ENCODE measurements at places on chromosomes 5 and 9.

DNA sequence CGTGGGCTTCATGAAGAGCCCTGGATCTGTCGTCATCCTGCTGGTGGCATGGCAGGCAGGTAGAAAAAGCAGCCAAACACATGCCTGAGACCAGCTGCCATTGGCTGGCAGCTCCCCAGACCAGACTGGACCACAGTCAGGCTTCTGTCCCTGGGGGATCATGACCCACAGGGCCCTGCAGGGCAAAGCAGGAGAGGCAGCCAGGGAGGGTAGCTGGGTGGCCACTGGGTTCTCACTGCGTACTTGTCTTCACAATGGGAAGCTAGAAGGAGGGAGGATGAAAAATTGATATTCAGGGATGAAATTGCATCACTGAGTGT lies 67.8 kb upstream of the GARNL3 start:
- no peak for DNase-seq

GRCh38 chr9:121820286-121821005 lies 169.0 kb downstream of the DAB2IP start:
- no peak for DNase-seq

DNA sequence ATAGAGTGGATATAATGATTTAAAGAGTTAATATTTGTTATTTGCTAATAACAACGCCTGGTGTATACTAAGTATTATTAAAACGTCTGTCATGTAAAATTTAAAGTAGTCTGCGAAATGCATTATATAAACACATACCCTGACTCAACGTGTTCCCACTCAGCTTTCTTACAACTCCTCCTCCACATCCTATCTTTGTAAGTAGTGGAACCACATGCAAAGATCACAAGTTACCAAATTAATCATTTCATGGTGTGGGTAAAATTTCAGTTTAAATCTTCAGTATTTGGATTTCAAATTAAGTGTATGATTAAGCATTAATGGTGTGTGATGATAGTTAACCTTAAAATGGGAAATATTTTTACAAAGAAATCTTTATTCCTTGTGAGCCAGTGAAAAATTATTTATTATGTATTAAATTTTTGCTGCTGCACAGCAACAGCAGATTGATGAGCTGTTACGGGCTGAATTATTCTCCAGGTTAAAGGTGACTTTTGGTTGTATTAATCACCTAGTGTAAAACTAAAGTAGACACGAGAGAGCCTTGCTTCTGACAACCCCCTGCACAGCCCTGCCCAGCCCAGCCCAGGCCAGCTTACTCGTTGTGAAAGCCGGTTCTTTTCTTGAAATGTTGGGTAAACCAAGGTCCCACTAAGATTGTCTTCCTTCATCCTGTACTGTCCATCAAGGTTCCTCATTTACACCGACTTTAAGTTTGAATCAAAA lies 373.5 kb downstream of the DTWD2 start:
- DNase-seq, result no peak

DNA sequence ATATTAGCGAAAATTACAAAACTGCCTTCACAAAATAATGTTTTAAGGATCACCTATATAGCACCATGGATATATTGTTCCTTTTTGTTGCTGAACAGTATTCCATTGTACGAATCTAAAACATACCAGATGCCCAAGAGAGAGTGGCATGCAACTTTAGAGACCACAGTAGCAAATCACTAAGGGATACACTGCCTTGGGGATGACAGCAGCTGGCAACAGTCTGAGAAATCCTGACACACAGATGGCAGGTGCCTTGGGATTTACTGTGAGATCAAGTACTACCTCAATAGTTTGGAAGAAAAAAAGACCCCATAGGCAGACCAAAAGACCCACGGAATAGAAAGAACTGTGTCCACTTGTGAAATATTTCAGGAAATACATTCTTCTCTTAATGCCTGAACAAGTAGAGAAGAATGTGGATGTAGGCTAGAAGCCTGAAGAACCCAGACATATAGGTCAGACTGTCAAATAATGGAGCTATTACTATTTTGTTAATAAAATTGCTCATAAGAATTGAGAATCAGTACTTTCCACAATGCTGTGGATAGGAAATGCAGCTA lies 53.4 kb downstream of the PLPP1 start:
- DNase-seq, result no peak

- no peak for DNase-seq
Observed at GRCh38 chr5:122067390-122067789, 10.7 kb downstream of the LOX start.

DNA sequence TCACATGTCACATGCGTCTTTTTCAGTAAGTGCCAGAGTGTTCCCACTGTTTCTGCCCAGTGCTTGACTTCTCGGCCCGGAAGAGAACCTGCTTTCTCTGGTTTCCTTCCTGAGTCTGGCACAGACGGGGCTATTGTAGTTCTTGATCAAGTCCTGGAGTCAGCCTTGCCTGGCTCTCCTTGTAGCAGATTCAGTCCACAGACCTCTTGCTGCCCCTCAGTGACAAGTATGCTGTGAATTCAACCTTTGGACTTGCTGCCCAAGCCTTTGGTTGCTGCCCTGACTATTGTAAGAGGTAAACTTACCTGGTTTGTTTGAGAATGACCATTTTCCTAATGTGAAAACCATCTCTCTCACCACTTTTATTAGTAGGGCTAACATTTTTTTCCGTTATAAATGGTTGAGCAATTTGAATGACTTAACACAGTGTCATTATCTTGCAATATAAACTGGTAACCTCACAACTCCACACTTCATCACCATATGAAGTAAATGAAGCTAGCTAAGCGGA lies 24.7 kb downstream of the ZBTB34 start:
- no peak for DNase-seq

GRCh38 chr9:75713335-75713734 lies 177.1 kb upstream of the PCSK5 start:
- DNase-seq, result no peak

- no peak for DNase-seq
Observed at GRCh38 chr5:64074533-64074932, 91.1 kb upstream of the RNF180 start.

- DNase-seq, result no peak
Observed at GRCh38 chr9:89522959-89523285, 25.0 kb upstream of the SEMA4D start.

GRCh38 chr5:169742771-169743296 lies 105.8 kb downstream of the DOCK2 start:
- DNase-seq, result no peak

GRCh38 chr5:12204761-12205160 lies 300.5 kb upstream of the CTNND2 start:
- no peak for DNase-seq

- no peak for DNase-seq
Observed at GRCh38 chr5:63674881-63675280, 287.4 kb downstream of the HTR1A start.

GRCh38 chr9:128099932-128100491 lies 27.5 kb downstream of the PTGES2 start:
- no peak for DNase-seq

DNA sequence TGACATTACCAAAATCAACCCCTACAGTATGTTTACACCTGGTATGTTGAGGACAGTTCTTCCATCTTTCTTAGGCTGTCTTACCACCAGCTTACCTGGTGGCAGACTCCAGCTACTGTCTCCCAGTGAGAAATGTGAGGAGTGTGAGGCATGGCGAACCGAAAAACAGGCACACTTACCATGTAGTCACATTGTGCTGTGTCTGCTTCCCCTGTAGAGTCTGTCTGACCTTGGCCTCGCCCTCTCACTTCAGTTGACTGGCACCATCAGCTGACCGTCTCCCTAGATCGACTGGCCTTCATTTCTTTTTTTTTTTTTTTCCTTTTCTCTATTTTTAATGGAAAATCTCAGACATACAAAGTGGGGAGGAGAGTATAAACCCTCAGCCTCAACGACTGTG lies 4.9 kb downstream of the ACO1 start:
- DNase-seq, result no peak

DNA sequence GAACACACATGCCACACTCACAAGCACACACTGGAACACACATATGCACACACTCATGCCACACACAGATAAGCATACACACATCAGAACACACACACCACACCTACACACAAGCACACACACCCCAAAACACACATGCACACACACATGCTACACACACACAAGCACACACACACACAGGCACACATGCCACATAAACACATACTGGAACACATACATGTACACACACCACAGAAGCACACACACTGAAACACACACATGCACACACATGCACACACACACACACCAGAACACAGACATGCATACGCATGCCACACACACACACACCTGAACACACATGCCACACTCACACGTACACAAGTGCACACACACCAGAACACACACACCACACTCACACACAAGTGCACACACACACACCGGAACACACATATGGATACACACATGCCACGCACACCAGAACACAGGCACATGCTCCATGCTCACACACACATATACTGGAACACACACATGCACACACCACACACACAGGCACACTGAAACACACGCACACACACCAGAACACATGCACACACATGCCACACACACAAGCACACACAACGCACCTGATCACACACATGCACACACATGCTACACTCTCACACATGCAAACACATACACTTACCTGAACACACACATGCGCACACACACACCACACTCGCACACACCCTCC lies 78.0 kb upstream of the IRX4 start:
- DNase-seq, result no peak

DNA sequence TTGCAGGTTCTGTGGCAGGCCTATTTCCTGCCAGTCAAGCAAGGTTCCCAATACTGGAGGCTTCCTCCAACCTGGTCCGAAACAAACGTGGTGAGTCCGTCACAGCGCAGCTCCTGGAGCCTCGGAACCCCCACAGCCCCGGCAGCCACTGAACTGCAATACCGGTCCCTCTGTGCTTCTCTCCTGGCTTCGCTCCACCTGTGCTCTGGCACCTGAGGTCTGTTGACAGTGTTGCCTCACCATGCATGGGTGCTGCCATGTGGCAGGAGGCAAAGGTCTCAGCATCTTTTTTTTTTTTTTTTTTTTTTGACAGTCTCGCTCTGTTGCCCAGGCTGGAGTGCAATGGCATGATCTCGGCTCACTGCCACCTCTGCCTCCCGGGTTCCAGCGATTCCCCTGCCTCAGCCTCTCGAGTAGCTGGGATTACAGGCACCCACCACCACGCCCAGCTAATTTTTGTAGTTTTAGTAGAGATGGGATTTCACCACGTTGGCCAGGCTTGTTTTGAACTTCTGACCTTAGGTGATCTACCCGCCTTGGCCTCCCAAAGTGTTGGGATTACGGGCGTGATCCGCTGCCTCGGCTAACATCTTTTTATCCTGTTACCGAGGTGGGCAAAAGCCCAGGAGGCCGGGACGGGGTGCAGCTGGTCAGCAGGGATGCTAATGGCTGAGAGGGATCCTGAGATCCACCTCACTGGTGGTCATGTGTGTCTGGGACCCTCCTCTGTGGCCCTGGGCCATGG lies 57.1 kb upstream of the RNU6ATAC start:
- no peak for DNase-seq

- DNase-seq, result no peak
Observed at GRCh38 chr5:134568761-134569695, 43.6 kb downstream of the JADE2 start.

DNA sequence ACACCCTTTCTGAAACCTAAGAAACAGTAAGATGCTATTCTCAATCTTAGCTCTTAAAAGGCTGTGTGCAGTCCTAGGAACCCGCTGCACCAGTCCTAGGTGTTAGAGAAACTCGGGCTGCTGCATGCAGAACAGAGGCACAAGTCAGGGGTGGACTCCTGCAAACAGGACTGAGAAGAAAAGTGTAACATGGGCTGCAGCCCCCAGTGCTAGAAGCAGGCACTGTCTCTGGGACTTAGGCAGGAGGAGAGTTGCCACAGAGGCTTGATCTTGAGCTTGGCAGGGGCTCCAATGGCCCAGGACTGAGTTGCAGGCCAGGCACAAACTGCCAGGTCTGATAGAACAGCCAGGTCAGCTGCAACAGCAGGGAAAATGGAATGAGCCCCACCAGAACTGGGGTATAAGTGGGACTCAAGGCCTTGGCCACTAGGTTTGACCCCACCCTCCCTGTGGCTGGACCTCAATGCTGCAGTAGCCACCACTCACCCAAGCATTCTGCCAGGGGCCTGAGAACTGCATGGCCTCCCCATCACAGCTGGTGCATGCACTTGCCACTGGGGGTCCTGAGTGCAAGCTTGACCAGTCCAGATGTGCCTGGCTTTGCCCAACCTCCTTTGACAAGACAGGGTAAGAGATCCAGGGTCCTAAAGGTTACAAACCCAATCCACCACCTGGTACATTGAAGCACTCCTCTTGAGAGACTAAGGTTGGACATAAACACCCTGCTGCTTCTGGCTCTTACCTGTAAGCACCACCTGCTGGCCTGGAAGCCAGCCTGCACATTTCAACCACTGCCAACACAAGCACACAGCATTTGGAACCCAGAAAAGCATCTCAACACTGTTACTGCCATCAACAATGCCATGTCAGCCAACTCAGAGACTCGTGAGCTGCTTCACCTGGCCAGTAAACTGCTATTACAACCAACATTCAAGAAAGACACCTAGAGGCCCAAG lies 103.3 kb downstream of the FBXL17 start:
- DNase-seq, result no peak

DNA sequence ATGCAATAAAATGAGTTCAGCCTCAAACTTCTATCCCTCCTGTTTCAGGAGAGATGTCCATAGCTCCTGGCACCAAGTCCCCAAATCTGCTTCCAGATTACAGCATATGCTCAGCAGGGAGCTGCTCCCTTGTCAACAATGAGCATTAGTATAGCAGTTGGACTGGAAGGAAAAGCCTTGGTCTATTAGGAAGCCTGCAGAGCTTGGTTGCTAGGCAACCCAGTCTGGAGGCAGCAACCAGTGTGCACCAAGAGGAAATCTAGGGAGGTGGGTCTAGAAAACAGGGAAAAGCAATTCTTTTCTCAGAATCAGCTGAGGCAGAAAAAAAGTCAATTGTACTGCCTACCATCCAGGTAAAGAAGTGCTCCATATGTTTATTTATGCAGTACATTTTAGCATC lies 229.5 kb upstream of the NMUR2 start:
- DNase-seq, result no peak

GRCh38 chr9:16120231-16120641 lies 567.4 kb downstream of the CCDC171 start:
- DNase-seq, result no peak

GRCh38 chr9:107046692-107047091 lies 183.7 kb downstream of the ZNF462 start:
- no peak for DNase-seq

DNA sequence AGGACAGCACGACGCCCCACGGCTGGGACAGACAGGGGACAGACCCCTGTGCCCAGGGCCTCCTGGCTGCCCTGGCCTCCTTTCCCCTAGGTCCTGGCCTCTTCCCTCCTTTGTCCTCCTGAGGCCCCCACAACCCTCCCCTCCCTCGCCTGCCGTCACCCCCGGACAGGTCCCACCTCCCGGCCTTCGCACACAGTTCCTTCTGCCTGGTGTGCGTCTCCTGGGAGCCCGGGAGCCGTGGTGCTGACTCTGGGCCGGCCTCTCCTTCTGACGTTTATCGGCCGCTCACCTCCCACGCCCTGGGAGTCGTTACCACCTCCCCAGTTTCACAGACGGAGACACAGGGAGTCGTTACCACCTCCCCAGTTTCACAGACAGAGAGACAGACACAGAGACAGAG lies 25.1 kb upstream of the NOTCH1 start:
- DNase-seq, result no peak

GRCh38 chr5:31049936-31050704 lies 143.4 kb upstream of the CDH6 start:
- DNase-seq, result no peak

Data from stimulated activated naive CD4-positive, alpha-beta T cell (primary cell).